MM.1S (cell line): ENCODE measurements at places on chromosomes 16 and 17.

DNA sequence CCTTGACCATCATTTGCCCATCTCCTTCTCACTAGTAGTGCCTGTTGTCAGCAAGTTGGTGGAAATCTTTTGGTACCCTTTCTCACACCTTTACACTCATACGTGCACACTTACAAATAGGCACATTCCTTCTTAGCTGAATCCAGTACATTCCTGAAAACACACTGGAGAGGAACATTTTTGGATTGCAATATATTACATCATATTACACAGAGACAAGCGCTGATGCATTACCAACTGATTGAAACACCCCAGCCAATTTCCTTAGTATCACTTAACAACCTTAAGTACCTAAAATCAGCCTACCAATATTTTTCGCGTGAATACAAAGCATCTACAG, 64.1 kb downstream of the PLCG2 start:
- no peak for DNase-seq

DNA sequence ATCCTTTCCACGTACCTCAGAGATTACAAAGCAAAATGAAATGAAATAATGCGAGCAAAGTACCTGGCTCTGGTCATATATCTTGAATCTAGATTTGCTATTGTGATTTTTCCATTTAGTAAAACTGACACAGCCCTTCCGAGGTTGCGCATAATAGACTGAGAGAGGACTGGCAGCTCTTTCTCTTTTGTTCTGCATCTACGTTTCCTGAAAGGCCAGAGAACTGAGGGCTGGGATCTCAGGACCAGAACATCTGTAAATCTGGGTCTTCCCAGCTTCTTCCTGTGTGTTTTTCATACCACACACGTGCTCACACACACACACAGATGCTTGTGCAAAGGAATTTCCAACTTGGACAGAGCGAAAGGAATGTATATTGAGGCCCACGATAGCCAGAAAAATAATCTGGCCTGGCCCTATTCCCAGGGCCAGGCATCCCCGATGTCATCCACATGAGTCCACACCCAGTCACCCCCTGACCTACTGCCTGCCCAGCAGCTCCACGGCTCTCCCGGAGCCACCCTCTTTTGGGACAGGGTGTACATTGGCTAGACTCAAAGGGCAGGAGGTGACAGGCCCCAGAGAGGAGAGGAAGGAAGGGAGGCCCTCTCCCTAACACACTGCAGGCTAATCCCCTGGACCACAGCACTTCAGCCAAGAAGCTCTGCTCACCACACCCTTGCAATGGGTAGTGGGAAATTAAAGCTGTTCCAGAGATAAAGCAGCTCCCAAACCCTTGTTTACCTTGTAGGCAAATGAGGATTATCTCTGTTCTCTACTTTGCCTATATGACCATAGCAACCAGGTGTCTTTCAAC, 41.8 kb downstream of the NOL11 start:
- peak; percentile 55 for DNase-seq

GRCh38 chr17:80796430-80796861, 195.2 kb upstream of the CHMP6 start:
- no peak for DNase-seq

GRCh38 chr17:38881600-38882191, 11.8 kb downstream of the LASP1 start:
- DNase-seq = no peak

GRCh38 chr16:25587783-25588182, 104.0 kb upstream of the HS3ST4 start:
- no peak for DNase-seq

DNA sequence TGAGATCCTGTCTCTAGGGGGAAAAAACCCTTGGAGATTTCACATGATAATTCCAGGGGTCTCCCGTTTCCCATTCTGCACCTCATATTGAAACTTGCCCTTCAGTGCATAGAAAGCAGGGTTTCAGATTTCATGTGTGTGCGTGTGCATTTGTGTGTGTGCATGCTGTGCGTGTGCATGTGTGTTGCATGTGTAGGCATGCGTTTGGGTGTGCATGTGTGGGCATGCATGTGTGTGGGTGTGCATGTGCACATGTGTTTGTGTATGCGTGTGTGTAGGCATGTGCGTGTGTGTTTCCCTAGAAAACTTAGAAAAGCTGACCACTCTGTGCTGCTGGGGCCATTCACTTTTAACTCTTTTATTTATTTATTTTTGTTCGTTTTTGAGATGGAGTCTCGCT, 40.0 kb downstream of the IL21R start:
- DNase-seq = no peak

GRCh38 chr17:31061678-31062077, 33.1 kb upstream of the NF1 start:
- DNase-seq = peak; percentile 27

DNA sequence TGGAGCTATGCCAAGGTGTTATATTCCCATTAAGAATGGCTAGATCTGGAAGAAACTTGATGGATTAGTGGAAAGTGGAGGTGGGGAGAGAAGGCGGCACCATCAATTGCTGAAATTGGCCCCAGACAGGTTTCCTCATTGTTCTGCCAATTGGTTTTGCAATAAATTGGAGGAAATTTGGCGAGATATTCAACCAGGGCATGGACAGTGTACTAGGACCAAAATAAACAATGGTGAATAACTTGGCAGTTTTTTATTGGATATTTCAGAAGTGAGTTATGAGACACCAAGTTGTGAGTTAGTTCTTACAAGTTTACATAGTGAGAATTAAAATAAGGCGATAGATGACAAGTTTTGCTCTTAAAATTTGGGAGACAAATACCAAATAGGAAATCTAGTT, 41.1 kb upstream of the SOX9 start:
- DNase-seq = no peak

DNA sequence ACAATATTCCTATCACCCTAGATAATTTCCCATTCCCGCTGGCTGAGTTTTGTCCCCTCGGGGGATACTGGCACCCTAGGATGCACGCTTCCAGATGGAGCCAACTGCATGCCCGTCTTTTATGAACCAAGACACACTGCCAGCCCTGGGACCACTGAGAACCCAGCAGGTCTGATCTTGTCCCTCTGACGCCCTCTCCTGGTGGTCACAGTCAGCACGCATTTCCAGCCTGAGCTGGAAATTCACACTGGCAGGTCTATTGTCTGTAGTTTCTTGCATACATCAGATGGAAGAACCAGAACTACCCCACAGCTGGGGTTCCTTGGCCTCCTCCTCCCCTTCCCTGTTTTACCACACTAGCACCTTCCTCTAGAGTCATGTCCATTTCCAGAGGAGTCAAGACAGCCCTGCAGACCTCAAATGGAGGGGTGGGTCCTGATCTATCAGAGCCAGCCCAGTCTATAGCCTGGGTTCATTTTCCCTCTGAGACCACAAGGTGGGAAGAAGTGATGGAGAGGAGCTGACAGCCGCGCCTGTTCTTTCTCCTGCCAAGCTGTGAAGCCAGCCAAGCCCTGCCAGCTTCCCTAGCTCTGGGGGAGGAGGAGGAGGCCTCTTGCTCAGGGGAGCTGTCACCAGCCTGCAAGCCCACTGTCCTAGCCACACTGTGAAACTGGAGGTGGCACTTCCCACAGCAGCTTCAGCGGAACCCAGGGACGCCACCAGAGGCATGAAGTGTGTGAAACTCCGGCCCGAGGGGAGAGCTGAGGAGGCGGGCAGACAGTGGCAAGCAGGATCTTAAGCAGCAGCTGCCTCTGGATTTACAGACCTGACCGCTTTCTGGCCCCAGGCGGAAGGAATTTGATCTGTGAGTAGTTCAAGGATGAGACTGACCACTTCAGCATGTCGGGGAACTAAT, 29.3 kb downstream of the MXRA7 start:
- peak; percentile 51 for DNase-seq

- DNase-seq = no peak
These were observed 9.6 kb upstream of the METTL16 start for GRCh38 chr17:2521257-2521656.

DNA sequence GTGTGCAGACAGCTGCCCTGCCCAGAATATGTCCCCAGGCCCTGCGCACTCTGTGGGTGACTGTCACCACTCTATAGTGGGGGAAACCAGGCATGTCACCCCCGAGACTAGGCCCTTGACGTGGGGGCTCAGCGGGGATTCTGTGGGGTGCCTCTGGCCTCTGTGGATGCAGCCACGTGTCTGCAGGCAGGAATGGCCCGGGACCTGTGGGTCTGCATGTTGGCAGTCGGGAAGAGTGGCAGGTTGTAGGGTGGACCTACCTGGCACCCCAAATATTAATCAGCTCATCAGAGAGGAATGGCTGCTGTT, 954 bp downstream of the IL32 start:
- no peak for DNase-seq

DNA sequence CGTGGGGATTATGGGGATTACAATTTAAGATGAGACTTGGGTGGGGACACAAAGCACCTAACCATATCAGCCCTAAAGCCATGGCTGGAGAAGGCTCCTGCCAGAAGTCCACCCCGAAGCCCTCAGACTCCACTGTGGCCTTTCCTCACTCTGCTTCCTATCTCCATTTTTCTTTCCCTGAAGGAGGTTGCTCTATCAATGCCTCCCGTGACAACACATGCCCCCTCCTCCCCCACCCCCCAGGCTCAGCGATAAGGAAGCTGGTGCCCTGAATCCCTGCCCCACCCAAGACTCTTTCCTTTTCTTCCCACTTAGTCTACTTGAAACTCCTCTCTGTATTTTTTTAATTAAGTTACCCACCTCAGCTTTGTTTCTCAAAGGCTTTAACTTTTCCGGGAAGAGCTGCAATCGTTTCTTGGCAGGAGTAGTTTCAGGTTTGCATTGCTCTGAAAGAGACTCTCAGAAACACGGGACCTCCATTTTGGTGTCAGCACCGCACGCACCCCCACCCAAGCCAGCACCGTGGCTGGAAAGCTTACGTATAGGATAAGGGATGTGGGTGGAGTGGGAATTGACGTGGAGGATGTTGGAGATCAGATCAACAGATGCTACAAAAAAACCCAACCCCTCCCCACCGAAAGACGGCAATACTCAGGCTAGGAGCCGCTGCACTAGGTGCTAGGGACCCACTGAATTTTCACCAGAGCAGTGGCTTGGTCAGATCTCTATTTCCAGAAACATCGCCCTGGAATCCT, 15.2 kb upstream of the CA4 start:
- no peak for DNase-seq

- no peak for DNase-seq
These were observed 25.5 kb upstream of the PMP22 start for GRCh38 chr17:15290605-15291004.

- DNase-seq = no peak
These were observed 30.2 kb downstream of the PLCD3 start for GRCh38 chr17:45101883-45102811.

DNA sequence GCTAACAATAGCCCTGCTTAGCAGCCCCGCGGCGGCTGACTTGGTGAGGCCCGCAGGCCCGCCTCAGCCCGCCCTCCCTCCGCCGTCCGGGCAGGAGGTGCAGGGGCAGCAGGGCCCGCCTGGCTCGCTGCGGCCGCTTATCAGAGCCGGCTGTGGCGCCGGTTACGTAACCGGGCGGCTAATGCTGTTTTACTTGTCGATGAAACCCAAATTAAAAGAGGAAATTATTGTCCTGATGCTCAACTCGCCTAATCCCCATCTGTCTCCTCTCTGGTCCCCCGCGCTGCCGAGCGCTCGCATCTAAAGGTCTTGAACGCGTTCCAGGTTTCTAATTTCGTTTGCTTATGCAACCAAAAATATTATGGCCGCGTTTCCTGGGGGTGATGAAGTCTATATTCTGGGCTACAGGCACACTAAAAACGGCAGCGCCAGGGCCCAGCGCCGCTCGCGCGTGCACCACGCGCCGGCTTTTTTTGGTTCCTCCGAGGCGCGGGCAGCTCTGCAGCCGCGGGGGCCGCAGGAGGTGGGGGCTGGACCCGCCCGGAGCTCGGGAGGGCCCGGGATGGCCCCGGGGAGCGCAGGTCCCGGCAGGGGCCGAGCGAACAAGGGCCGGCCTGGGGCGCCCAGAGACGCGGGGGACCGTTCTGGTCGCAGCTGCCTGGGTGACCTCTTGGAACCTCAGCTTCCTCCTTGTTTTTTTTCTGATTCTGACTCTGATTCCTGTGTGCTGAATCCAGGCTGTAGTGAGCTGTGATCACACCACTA, 65.2 kb upstream of the TOB1 start:
- DNase-seq = peak; percentile 86
